Transverse colon (tissue), 4 donors: ENCODE measurements at places on chromosomes 1 and 21.

- DNase-seq = no peak
These were observed 64.1 kb upstream of the ETV3 start for GRCh38 chr1:157202331-157202730.

- no peak for DNase-seq
These were observed 58.8 kb downstream of the MRPS6 start for GRCh38 chr21:34132202-34132601.

DNA sequence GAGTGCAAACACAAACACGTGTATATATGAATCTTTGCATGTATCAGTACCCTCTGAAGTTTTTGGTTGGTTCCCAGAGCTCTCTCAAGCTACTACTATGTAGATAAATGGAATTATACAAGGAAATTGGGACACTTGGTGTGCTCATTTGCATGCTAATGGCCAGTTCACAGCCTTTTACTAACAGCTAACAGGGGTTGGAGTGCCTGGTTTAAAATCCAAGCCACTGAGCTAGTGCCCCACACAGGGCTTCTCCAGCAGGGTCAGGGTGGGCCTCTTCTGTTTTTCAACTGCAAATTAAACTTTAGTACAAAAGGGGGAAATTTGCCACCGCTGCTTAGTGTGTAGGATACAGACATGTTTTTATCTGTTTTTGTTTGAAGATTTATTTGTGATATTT is 121.0 kb downstream of the ATP5PO start:
- DNase-seq = no peak

DNA sequence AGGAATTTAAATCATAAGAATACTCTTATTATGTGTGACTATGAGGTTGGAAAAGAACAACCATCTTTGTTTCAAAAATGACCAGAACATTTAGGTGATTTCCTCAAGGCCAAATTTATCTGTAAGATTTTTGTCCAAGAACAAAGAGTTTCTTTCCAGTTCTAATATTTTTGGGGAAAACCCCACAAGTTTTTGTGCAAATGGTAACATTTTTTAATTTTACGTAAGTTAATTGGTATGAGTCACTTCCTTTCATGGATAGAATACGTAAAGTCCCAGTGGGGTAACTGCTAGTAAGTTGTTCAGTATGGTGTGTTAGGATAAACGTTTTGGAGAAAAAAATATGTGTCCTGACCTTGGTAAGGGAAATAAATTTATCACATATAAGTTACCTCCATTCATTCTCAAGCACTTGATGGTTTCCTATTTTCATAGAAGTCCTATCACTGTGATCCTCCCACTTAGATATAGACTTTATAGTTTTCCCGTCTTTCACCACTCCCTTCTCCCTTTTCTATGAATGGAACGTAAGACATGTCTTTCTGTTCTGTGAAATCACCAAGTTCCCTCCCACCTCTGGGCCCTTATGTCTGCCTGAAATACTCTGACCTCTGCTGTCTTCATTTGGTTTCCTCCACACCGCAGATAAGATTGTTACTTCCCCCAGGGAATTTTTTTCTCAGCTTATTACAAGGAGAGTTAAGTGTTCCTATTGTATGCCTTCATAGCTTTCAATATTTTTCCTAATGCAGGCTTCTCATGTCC is 34.9 kb upstream of the TSNAX start:
- no peak for DNase-seq

DNA sequence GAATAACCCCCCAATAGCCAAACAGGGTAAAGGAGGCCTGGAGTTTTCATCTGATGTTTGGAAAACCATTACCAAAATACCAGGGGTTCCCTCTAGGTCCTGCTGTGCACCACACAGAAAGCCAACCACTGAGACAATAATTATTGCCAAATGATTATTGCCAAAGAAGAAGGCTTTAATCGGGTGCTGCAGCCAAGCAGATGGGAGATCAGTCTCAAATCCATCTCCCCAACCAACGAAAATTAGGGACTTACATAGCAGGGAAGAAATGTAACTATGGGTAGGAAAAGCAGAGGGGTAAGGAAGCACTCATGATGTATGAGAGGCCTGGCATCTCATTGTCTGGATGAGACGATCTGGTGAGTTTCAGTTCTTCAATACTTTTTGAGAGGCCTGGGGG is 28.8 kb upstream of the LPGAT1 start:
- DNase-seq = no peak

DNA sequence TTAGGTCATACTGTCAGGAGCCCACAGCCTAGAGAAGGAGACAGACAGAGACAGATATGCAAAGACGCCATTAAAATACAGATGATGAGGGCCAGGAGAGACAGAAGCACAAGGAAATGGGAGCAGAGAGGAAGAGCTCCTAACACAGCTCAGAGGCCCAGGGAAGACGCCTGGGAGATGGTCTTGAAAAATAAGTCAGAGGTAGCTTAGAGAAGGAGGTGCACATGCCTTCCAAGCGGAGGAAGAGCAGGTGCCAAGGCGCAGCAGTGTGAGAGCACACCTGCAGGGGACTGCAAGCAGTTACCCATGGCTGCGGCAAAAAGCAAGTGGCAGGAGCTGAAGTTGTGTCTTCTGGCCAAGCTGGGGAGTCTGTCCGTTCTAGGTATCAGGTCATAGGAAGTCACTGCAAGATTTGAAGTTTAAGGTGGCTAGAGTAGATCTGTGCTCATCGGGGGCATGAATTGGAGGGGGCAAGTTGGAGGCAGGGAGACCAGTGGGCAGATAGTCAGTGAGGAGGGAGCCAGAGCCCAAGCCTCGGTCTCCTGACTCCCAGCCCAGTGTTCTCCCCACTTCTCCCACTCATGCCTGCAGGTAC is 1.3 kb upstream of the TRABD2B start:
- DNase-seq = no peak

DNA sequence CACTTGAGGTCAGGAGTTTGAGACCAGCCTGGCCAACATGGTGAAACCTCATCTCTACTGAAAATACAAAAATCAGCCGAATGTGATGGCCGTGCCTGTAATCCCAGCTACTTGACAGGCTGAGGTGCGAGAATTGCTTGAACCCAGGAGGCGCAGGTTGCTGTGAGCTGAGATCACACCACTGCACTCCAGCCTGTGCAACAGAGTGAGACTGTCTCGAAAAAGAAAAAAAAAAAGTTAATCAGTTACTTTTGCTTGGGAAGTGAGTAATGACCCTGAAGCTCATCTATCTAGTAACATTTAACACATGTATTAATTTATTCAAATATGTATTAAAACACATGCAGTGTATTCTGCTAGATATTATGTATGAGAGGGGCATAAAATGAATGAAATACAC is 49.4 kb downstream of the ZNF326 start:
- DNase-seq = no peak

DNA sequence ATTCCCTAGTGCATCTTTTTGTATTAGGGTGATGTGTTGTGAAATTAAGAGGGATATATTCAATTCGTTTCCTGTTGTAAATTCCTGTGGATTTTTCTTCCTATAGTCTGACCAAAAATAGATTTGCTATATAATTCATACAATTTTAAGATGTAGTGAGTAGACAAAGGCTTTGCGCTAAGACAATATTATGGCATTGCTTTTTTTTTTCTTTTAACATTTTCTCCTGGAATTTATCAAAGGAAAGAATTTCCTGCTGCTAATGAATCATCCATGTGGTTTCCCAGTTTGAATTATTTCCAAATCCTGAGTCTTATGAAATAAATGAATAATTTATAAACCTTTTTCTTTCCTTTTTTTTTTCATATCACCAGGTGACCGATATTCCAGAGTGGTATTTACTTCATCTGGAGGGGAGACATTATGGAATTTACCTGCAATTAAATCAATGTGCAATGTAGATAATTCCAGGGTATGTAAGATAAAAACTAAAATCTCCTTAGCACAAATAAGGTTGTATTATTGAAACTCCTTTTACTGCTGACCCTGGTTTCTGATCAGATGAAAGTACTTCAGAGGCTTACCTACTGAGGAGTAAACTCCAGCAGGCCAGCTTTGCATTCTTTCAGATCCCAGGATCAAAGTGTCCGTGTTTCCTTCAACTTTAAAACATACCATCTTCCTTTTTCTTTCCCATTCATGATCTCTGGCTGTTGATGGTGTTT is 148.4 kb downstream of the TLR5 start:
- DNase-seq = no peak

DNA sequence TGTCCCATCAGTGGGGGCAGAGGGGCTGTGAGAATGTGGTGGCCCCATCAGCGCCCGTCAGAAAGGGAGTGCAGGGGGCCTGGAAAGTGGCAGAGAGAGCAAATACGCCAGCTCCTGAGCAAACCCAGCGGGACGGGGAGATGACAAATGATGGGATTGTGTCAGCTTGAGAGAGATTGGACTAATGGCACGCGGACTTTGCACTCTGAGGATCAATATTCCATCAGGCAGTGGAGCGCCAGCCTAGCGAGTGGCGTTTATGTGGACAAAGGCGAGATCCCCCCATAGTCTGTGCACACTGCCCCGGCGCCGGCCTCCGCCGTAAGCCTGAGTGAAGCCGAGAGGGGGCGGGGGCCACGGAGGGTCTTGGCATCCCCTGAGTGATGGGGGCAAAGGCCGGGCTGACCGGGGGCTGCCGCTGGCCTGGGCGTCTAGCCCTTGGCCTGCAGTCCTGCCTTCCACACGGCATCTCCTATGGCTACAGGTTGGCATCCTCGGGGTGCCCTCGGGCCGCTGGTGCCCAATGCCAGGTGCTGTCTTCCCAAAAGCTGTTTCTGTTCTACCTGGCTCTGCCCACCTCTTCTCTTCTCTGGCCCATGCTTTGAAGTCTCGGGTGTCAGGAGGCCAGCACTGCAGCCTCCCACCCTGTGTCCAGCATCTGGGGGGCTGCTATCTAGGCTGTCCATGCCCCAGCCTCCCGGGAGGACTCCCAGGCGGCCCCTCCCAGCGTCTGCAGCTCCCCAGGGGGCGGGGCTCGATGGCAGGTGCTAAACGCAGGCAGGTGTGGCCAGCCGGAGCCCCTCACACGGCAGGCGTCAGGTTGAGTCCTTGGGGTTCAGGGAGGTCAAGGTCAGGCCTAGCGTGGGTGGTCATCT is 46.5 kb downstream of the PRDM16 start:
- no peak for DNase-seq

- DNase-seq = no peak
These were observed 594.4 kb downstream of the MATN1 start for GRCh38 chr1:30129001-30129408.

DNA sequence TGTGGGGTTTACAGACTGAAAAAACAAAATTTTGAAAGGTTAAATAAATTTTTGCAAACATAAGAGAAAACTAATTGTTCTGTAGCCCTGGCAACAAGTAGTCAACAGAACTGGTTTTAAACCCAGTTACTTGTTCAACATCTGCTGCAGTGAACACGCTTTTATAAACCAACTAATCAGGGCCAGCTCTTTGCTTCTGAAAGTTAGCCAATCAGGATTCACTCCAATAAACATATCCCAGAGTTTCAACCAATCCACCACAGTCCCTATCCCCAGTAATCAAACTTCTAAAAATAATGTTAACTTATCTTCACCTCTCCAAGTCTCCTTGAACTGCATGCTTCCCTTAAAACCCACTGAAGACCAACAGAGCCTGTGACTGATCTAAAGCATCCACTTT is 306.6 kb downstream of the CTH start:
- DNase-seq = no peak

DNA sequence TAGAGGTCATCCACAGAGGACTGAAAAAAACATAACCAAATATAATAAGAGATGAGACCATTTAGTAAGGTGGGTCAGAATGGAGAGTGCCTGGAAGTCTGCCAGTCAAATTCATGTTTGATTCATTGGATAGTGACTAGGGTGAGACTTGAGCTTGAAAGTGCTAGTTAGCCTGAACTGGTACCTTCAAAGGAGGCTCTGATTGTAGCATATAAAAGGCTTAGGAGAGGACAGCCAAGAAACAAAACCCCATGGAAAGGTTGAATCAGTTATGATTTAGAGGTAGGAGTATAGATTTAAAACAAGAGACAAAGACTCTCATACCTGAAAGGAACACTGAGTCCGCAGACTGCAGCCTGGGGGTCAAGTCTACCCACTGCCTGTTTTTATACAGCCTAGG is 44.4 kb upstream of the LRRC8C start:
- DNase-seq = no peak

DNA sequence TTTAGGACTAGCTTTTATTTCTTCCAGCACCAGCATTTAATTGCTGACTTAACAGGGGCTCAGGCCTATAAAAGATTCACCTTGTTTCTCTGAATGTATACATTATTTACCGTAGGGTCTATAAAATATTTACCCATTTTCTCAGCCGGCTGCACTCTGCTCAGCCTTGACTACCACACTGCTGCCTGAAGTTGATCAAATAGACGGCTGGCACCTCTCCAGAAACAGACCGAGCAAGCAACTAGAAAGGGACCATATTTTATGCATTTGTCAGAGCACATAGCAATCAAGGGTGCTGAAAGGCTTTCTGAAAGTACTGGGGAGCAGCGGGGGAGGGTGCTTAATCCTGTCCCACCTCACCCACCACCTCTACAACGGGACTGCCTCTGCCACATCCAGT is 64.7 kb upstream of the FGGY start:
- DNase-seq = peak; percentile 31

- DNase-seq = peak; percentile 79
These were observed 79.8 kb upstream of the F3 start for GRCh38 chr1:94621395-94621794.

- DNase-seq = no peak
These were observed 243.1 kb downstream of the FOXD2 start for GRCh38 chr1:47680815-47681475.

DNA sequence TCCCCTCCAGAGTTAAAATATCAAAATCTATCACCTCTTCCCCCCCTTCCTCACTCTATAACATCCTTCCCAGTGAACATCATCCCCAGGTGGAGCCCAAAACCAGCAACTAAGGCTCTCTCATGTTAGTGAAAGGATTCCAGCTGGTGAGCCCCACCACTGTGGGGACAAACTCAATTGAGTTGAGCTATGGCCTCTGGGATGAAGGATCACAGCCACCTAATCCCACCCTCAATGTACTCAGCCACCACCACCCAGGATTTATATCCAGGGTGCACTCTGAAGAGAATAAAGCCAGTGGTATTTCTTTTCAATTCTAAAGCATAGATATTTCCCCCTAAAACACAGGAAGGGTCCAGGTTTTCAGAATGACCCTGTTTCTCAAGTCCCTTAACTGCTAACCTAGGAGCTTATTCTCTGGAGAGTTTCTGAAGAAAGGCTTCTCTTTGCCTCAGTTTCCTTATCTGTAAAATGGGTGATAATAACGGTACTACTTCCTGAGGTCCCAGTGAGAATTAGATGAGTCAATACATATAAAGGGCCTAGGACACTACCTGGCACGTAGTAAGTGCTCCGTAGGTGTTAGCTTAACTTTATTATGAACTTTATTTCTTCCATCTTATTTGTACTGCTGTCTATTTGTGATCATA is 15.6 kb upstream of the BOLA1 start:
- no peak for DNase-seq

DNA sequence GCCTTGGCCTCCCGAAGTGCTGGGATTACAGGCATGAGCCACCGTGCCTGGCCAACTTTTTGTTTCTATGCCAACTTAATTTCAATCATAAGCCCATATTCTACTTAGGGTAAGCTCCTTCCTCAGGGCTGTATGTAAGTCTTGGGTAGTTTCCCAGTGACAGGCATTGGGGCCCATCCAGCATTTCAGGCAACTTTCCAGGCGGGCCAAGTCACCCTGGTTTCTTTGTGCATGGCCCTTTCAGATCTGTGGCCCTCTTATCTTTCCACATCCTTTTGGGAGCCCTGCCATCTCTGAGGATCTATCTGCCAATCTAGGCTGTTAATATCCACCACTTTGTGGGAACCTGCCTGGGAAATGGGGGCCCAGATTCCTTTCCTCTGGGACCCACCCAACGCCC is 58.7 kb downstream of the TNN start:
- DNase-seq = no peak
